ENCODE measurements at places on chromosomes 6 and 20.
A peak's percentile ranks its signal among the peaks of the same experiment; 100 is the strongest.

DNA sequence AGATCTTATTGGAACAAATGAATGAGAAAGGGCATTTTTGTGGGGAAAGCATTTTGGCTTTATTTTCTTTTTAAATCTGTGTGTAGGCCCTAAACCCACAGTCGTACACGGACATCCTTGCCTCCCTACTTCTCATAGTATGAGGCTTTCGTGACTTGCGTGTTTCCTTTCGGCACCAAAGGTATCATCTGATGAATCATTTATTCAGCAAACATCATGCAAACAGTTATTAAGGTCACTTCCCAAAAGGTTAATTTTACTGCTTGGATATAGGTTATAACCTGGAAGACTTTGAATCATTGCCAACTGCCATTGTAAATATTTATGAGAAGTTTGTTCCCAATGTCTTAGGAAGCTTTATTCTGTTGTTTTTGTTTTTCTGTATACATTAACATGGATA is 15.1 kb upstream of the SLC22A2 start:
- DNase-seq, result no peak

GRCh38 chr6:25590986-25591385 is 61.0 kb upstream of the SCGN start:
- DNase-seq, result no peak

DNA sequence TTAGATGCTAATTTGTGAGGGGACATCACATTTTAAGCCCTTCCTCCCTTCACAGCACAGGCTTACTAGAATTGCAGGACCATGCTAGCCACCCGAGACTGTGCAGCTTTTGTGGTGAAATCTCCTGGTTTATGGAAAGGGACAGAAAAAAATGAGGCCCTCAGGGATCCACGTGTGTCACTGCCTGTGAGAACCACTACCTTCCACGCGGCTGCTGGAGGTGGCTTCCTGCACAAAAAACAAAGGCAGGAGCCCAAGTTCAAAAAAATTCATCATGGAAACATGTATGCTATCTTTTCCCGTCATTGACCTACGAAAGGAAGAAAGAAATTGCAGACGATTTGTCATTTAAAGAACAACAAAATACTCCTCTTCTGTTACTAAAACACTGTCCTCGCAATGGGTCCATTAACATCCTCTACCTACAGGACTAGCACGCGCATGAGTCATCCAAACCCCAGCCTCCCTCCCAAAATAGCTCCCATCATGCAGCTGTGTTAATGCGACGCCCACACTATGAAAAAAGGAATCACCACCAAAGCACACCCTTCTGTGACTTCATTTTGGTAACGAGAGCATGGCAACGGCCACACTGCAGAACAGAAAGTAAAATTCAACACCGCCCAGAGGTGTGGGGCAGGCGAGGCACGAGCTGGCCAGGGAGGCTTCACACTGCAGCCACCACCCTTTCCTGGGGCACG is 45.7 kb downstream of the RAMACL start:
- peak; percentile 59 for DNase-seq

DNA sequence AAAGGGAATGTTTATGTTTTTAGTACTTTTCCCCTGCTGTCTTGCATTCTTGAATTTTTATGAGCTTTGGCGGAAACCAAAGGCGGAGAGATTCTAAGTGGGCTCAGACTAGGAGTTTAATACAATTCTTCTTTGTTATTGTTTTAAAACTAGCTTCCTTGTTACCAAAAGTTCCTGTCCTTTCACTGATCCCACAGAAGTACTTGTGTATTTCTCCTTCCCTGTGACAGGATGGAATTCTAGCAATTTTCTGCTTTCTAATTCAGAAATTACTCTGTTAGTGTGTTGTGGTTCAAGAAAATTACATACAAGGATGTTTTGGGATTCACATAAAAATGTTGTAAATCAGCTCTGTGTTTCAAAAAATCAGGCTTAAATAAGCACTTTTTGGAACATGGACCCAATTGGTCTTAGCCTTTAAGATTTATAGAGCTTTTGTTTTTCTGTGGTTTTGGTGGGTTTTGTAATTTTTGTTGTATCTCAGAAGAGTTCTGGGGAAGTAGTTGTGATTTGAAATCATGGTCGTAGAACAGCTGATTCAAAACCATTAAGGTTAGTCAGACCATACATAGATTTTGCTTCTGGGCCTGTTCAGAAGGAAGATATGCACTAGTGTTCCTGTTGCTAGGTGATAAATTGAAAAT is 17.6 kb upstream of the CTAGE9 start:
- no peak for DNase-seq

DNA sequence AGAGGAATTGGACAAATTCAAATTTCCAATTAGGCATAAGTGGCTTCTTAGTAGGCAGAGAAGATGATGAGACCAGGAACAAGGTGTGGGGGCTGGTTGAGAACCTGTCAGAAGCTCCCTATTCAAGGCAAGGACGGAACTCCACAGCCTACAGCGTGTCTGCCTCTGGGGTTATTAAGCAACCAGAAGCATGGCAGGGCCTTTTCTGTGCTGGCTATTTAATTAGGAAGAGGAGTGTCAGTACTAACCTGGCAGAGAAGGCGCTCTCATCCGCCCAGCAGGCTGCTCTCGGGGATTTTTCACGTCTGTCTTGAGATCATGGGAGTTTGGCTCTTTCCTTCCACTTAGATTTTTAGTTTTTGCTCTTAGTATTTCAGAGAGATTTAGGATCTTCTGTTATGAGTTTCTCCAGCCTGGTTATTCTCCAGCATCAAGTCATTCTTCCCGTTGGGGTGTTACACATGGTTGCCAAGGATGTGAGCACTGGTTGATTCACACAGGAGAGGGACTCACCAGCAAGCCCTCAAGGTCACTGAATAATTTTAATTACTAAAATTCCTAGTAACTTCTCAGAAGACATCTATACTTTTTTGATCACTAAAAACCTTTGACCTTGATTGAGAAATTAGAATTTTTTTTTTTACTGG is 23.9 kb downstream of the ADTRP start:
- DNase-seq, result no peak

GRCh38 chr20:10763112-10763511 is 89.3 kb upstream of the JAG1 start:
- no peak for DNase-seq

DNA sequence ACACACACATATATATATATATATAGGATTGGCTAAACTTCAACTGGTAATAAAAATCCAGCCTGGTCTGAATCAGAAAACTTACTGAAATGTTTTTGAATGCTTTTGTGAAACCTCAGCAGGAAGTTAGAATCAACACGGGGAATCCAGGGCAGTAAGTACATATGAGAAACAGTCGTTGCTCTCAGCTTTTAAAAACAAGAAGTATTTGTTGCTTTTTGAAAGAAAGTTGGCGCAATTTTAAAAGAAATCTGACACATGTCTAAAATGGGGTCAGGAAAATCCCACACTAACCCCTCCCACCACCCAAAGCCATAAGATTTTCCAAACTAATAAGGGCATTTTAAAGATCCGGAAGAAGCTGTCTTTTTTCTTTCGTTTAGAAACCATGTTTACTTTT is 11.5 kb upstream of the CCDC170 start:
- no peak for DNase-seq

GRCh38 chr6:6812427-6812826 is 223.9 kb downstream of the LY86 start:
- DNase-seq, result no peak

- no peak for DNase-seq
Observed at GRCh38 chr20:47872341-47872740, 87.1 kb upstream of the SULF2 start.

DNA sequence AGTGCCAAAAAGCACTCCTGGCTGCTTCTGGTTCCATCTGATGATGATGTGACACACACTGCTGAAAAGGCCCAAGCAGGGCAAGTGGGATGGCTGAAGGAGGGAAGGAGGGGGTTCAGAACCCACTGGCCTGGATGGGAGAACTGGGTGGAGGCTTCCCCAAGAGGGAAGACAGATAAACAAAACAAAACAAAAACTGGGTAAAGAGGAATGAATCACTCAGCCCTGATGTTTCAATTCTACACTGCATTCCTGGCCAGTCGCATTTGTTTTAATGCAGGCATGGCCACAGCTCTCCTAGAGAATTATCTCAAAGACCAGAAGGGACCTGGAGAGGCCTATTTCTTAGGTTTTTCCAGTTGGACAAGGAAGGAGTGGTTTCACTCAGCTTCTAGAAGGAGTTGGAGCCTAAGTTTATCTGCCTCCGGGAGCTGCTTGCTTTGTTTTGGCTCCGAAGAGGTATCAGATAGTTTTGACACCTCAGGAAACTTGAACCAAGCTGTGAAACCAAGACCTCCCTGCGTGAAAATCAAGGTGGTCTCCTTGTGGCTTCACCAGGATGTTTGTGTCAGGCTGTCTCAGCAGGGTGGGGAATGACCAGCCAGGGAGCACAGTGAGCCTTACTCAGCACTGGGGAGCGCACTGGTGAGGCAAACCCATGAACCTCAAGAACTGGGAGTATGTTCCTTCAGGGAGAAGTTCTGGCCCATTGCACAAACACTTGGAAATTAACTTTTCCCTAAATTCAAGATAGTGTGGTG is 16.1 kb downstream of the TTPAL start:
- DNase-seq, result no peak

DNA sequence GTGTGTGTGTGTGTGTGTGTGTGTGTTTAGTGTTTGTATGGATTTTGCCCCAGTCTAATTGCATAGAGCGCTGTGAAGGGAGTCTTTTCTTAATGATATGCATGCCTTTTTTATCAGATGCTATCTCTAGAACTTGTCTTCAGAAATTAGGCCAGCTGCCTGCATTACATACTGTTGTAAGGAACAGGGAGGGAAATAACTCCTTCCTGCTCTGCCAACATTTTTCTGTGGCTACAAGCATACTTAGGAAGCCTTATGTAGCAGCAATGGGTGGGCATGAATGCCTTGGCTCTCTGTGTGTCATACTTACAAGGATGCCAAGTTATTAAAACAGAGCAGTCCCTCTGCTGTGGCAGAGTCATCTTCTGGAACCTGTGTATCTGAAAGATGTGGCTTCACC is 8.0 kb upstream of the COL21A1 start:
- DNase-seq, result no peak

DNA sequence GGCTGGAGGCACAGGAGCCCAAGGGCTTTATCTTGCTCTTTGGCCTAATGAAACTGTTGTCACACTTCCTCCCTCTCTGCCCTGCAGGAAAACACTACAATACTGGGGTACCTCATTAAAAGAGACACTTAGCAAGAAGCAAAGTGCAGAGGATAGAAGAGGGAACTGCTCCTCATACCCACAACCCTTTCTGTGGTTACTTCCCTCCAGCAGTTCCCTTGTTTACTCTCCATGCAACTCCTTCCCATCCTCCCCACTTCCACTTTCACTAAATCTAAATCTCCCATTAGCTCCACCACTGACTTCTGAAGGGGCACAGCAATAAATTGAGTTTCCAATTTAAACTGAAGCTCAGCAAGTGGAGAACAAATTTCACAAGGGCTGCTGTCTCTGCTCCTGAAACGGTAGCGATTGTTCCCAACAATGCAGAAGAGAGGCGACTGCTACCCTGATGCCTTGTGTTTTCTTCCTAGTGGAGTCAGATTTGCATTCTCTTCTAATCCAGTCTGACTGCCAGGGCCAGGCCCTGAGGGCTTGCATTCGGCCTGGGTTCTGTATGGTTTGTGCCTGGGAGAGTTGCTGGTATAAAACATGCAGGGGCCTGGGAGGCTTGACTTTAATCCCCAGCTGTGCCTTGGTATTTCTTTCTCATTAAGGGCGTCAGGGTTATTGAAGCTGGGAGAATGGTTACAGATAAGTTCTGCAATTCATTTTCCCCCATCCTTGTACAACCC is 454.7 kb downstream of the TFAP2B start:
- DNase-seq, result no peak

DNA sequence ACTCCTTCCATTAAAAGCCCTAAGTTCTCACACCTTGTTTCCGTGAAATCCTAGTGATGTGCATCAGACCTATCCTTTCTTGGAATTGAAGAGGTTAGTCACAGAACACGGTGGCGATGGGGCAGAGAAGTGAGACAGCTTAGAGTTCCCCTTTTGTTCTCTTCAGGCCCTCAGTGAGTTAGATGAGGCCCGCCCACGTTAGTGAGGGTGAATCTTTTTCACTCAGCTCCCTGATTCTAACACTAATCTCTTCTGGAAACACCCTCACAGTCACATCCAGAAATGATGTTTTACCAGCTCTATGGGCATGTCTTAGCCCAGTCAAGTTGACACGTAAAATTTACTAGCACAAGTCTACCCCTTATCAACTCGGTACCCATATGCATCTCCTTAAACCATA is 172.7 kb upstream of the NOX3 start:
- DNase-seq, result no peak

GRCh38 chr20:40633123-40633850 is 55.7 kb downstream of the MAFB start:
- DNase-seq, result no peak

- no peak for DNase-seq
Observed at GRCh38 chr6:161596807-161597520, 323.1 kb upstream of the AGPAT4 start.

DNA sequence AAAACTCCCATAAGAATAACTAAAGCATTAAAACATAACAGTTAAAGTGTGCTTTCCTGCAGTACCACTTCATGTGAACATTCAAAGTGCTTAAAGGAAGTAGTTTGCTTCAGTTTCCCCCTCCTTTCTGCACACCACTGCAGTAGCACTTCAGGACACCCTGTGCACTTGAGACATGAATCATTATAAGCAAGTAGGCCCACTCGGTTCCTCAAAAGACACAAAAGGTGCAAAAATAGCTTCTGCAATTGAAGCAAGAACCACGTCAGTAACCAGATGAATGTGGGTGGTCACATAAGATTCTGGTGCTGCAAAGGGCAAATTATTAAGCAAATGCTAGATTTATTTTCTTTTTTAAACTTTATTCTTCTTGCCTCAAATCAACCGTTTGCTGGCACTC is 160.6 kb downstream of the HIVEP2 start:
- DNase-seq, result no peak

DNA sequence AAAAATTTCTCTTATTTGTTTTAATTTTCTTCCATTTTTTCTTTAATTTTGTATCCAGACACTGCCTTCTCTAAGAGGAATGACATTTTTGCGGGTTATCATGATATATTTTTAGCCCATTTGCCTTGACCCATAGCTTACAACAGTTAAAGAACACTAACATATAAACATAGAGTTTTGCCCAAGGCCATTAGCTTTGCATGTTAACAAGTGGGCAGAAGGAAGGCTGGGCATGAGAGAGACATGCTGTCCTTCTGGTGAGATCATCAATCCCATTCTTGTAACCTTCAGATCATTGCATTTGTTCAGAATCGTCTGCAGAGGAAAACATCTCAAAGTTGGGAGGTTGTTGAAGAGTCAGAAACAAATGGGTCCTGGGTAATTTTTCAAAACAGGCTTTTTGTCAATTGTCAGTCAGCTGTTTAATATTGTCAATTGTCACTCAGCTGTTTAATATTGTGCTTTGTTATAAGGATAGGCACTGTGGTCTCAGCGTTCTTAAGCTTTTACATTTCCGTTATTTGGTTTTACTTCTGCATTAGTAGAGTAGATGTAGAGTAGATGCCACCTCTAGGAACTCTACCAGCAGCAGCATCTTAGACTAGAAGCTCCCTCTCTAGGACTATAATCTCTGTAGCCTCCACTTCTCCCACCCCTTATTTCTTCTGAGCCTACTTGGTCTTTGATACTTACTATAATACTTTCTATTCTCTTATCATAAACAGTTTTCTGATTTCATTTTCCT is 243.1 kb downstream of the ESR1 start:
- DNase-seq, result no peak
